ENCODE measurements at places on chromosomes 2 and 18.

DNA sequence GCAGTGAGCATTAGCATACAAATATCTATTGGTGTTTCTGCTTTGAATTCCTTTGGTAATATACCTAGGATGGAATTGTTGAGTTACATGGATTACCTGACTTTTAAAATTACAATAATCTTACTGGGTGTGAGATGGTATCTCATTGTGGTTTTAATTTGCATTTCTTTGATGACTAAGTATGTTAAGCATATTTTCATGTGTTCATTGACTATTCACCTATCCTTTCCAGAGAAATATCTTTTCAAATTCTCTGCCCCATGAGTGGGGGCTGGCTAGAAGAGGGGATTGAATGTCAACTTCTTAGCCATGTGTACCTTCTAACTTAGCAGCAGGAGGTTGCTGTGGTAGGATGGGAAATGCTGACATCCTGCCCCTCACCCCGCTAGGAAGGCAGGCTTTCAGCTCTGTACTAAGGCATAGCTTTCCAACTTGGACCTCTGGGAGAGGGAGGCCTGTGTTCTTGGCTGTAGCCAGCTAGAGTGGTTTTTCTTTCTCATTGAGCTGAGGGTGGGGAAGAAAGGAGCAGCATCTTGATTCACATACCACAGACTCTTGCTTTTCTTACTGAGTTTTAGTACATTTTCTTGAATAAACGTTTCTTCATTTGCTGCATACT lies 63.3 kb upstream of the TTC27 start:
- no peak for DNase-seq

DNA sequence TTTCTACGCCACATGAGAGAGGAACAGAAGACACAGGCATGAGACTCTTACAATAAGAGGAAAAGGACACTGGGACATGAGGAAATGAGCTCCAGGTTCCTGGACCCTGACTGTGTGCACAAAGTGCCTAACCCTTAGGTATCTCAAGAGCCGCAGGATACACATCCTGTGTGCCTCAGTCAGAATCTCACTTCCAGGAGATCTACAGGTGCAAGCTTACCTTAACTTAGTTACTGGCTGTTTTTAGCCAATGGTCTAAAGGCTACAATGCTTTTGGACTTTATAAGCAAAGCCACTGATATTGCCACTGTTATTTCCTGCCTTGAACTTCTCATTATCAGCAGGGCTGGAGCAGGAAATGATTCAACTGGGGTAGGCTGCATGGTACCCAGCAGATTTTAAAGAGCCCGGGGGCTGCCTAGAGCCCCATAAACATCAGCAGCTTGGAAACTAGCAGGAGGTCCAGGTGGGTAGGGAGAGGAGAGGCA lies 254.4 kb downstream of the ZNF521 start:
- DNase-seq, result no peak

GRCh38 chr2:215141706-215142105 lies 3.3 kb upstream of the ABCA12 start:
- no peak for DNase-seq

DNA sequence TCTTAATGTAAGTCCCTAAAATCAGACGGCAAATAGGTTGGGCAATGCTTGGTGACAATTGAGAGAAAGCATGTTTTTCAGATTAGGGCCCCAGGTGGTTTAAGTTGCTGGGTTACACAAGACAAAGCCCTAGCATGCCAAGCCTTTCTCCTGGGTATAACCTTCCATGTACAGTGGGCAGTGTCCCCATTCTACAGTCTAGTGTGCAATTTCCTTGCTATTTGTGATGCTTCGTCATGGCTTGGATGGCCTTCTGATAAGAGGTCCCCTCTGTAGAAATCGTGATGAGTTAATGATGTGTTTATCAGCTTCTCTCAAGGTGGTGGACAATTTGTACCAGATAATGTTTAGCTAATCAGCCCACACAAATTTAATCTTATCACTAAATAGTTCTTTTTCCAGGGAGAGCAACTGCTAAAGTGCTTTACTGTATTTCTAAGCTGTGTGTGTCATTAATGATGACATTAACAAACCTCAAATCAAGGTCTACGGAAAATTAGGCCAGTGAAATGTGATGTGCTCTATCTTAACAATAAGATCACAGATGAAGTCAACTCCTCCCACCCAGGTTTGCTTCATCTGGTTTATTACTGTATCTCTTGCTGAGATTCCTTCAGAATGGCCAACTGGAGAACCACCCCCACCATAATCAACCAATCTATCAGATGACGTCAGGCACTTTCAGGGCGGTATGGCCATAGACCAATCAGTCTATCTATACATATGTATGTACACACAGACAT lies 61.7 kb downstream of the PLB1 start:
- DNase-seq, result no peak

All from SHP77 treated with DMSO at 0.1 percent for 48 hours (cell line).